Left renal cortex interstitium (tissue), 4 donors: ENCODE measurements at places on chromosomes 12 and 14. TPM values are rescaled to one million over a fixed set of nuclear protein-coding genes. Genes with fewer than 3 reads are reported as not detected.

The CRACR2A gene
- polyA plus RNA-seq = 1.5 TPM

The PIP4P1 gene
- 42.0 TPM for polyA plus RNA-seq

The TPH2 gene
- not detected for polyA plus RNA-seq

The PLBD2 gene
- polyA plus RNA-seq = 18.2 TPM

The LRRIQ1 gene
- 37.0 TPM for polyA plus RNA-seq

The RIPK3 gene
- polyA plus RNA-seq = 2.6 TPM

The OASL gene
- not detected for polyA plus RNA-seq
